Stimulated activated CD8-positive, alpha-beta memory T cell treated with anti-CD3 and anti-CD28 coated beads, Interleukin-4, amount 100 ng/mL, for 1 hour (primary cell): ENCODE measurements at places on chromosomes 4 and X.

- no peak for DNase-seq
These were observed 11.9 kb upstream of the SH3KBP1 start for GRCh38 chrX:19899217-19899788.

DNA sequence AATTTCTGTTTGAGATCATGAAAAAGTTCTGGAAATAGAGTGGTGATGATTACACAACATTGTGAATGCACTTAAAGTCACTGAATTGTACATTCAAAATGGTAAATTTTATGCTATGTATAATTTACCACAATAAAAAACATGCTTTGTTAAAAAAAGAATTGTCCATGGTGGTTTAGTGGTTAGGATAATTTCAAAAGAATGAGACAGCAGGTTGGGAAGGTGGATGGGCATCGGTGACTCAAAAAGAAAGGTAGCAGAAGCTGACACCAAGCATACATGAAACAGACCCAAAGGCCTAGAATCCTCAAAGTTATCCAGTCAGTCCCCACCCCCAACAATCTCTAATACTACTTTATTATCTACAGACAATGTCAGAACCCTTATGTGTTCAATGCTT is 91.1 kb downstream of the MSN start:
- DNase-seq, result no peak

- no peak for DNase-seq
These were observed 761.0 kb downstream of the IL1RAPL1 start for GRCh38 chrX:29348288-29348687.

DNA sequence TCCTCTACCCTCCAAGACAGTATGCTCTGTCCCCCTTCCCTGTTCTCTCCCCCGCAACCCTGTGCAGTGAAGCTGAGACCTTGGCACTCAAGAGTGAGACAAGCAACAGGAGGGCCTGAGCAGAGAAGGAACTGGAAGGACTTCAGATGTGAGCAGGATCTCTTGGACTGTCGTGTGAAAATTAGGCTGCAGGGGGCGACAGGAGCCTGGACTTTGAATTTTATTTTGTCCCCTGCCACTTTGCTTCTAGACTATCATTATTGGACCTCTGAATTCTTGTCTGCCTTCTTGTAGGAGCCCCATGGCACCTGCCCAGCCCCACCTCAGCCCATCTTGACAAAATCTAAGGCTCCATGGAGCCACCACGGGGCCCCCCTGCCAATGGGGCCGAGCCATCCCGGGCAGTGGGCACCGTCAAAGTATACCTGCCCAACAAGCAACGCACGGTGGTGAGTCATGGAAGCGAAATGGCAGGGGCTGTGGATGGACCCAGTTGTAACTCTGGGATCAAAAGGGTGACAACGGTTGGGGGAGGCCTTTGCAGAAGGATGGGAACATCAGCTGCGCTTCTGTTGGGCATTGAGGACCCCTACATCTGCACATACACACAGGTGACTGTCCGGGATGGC is 1.7 kb downstream of the ARAF start:
- DNase-seq, result no peak

DNA sequence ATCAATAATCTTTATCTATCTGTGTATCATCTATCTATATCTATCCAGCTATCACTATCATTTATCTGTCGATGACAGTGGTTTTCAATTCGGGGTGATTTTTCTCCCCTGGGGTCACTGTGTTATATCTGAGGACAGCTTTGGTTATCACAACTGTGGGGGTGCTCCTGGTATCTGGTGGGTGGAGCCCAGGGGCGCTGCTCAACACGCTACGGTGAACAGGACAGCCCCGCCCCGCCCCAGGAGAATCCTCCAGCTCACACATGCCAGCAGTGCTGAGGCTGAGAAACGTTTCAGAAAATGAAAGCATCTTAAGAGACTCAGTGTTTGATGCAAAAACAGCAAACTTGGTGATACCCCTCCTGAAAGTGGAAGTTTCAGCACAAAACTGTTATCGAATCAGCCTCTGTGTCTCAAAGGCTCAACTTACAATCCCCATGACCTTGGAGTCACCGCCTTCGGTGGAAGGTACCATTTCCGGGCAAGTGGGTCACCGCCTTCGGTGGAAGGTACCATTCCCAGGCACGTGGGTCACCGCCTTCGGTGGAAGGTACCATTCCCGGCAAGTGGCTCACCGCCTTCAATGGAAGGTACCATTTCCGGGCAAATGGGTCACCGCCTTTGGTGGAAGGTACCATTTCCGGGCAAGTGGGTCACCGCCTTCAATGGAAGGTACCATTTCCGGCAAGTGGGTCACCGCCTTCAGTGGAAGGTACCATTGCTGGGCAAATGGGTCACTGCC is 315.3 kb downstream of the DHRSX start:
- DNase-seq, result no peak

- no peak for DNase-seq
These were observed 81.1 kb upstream of the ADAD1 start for GRCh38 chr4:122297694-122298093.
